ENCODE measurements at places on chromosomes 11 and 22.

DNA sequence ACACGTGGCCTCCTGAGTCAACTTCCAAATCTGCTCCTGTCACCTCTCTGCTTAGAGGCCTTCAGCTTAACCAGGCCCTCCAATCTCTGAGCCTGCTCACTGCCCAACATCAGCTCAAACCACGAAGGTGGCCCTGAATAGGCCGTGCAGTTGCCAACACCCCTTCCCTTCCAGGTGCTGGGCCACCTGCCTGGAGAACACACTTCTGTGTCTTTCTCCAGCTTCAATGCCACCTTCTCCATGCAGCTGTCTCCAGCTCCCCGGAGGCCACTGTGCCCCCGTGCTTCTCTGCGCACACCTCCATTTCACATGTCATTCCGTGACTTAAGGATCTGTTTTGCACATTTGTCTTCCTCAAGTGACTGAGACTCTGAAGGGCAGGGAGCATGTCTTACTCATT, 5.3 kb downstream of the RELA start:
- no peak for DNase-seq

- no peak for DNase-seq
Measured at GRCh38 chr11:61138935-61139334, 22.3 kb downstream of the VPS37C start.

- DNase-seq, result peak; percentile 54
Measured at GRCh38 chr11:130413405-130414106, 14.9 kb downstream of the ADAMTS8 start.

DNA sequence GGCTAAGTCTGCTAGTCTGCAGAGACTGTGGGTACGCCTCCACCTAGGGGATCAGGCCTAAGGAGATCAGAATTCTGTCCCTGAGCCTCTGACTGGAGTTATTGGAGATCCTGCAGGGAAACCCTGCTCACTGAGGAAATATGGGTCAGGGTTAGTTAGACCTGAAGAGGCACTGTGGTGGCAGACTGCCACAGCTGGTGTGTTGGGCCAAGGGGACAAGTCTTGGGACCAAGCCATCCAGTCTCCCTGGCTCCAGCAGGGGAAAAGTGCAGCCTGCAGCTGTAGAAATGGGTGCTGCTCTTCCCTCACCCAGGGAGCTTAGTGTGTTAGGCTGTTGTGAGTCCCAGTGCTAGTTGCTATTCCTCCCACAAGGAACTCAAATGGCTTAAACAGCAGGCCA, 334.8 kb upstream of the LARGE1 start:
- no peak for DNase-seq

DNA sequence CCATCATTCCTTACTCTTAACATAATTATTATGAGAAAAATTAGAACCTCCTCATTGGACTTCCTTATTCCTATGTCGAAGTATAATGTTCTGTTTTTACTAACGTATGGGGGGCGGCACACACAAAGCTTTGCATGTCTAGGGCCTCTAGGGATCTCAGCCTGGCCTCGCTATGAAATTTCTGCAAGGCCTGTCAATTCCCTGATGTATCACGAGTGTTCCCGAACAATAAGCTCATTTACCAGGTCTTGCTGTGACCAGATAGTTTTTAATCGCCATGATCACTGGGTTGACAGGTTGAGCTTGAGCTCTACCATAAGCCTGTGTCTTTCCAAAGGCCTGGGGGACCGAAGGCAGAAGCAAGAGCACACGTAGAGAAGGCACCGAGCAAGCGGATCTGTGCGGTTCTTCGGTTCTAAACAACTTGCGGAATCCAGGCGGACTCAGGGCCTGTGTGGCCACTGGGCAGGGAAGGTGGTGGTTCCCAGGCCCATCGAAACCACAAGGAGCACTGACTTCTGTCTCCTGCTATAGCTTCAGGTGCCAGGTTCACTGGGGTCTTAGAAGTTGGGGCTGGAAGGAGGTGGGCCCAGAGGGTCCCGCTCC, 10.4 kb upstream of the FXYD2 start:
- DNase-seq, result no peak

DNA sequence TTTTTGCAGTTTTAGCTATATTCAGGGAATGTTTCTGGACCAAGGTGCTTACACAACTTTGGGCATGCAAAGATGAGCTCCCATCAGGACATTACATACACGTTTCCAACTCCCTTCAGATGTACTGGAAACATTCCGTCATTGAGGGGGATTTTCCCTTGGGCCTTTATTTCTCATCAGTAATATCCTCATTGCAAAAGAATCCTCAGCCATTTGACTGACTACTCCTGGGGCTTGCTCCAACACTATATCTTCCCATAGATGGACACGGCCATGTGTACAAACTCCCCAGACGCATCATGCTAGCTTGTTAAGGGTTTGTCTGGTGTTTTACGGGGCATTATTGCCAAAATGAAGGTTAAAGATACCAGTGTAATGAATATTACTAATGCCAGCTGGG, 59.3 kb upstream of the NUP160 start:
- no peak for DNase-seq

DNA sequence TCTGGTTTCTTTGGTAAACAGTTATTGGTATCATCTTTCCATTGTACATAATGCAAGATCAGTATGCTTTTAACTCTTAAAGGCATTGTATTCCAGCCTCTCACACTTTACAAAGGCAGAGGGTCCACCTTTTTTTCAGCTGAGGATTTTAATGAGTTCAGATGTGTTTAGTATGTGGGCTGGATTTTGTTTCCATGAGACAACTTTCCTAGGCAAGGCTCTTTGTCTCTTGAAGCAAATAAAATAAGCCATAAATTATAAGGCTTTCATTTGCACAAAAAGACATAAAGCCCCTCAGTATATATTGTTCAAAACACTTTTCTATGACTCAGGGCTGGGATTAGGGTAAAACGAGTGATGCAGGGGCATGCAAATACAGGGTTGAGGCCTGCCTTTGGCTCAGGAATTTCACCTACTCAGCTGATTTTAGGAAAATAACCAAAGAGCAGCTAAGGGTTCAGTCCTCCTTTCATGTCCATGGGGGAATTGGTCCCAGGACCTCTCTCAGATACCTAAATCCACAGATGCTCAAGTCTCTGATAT, 7.6 kb downstream of the MMP20 start:
- DNase-seq, result no peak

- DNase-seq, result no peak
Measured at GRCh38 chr11:86463955-86464354, 89.3 kb downstream of the CCDC81 start.

GRCh38 chr22:32501836-32502752, 27.5 kb downstream of the FBXO7 start:
- no peak for DNase-seq

GRCh38 chr11:117691516-117691915, 105.5 kb downstream of the DSCAML1 start:
- no peak for DNase-seq

DNA sequence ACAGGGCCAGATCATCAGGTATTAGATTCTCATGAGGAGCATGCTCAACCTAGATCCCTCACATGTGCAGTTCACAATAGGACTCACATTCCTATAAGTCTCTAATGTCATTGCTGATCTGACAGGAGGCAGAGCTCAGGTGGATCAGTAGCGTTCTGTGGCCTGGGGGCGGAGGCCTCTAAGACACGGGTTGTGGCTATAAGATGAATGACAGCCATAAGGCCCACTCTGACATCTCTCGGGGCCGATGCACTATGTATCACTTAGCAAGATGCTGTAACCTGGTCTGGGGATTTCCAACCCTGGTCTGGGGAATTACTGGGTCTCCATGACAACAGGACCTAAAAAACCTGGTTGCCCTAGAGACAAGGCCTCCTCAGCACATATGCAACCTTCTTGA, 932.7 kb downstream of the TBC1D22A start:
- no peak for DNase-seq

DNA sequence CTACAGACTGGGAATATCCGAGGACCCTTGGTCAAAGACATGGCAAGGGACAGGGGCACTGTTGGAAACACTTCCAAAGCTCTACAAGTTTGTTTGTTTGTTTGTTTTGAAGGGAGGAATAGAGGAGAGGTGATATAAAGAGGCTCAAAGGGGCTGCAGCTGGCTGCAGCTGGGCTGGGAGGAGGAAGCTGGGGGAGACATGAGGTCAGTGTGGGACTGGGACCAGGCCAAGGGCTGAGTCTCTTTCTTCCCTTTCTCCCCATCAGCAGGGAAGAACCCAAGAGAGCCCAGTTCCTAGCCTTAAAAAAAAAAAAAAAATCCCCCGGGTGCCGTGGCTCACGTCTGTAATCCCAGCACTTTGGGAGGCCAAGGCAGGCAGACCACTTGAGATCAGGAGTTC, 5.0 kb downstream of the RHOG start:
- no peak for DNase-seq

GRCh38 chr11:1990872-1991578, 6.6 kb downstream of the H19 start:
- no peak for DNase-seq

Data from anterior cingulate cortex (tissue), 58 donors.